Spinal cord (tissue), 10 donors: ENCODE measurements at places on chromosomes 13 and 19. TPM values are rescaled to one million over a fixed set of nuclear protein-coding genes. Genes with fewer than 3 reads are reported as not detected.
A peak's percentile ranks its signal among the peaks of the same experiment; 100 is the strongest.

CD70 gene
- total RNA-seq = not detected

TBCB gene
- total RNA-seq = 184 TPM

YJEFN3 gene
- total RNA-seq = 9.2 TPM

ZNF177 gene
- 11.5 TPM for total RNA-seq

ATP12A gene
- 0.39 TPM for total RNA-seq

ZNF99 gene
- total RNA-seq = 0.50 TPM

- no peak for DNase-seq
These were observed 169.1 kb upstream of the SOX1 start for GRCh38 chr13:111897846-111898215.

- DNase-seq = no peak
These were observed 88.6 kb upstream of the FARP1 start for GRCh38 chr13:98054301-98054700.

- peak; percentile 22 for DNase-seq
These were observed 39.1 kb downstream of the TRPM4 start for GRCh38 chr19:49196527-49197240.

- peak; percentile 72 for DNase-seq
These were observed 29.2 kb downstream of the COG6 start for GRCh38 chr13:39684531-39685137.

DNA sequence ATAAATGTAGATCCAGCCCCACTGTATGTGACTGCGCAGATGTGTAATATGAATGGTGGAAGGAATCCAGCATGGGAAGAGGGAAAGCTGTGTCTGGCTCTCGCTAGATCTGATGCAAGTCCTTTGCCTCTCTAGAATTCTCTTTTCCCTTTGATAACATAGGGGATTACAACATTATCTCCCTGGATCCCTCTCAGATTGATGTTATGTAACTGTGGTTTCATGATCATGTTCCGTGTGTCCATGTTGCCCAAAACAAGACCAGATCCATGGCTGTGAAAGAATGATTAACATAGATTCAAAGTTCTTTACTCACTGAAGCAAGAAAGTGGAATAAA lies 184.0 kb upstream of the UBL3 start:
- DNase-seq = no peak

GRCh38 chr19:18388100-18388959 lies 2.4 kb downstream of the GDF15 start:
- peak; percentile 45 for DNase-seq

DNA sequence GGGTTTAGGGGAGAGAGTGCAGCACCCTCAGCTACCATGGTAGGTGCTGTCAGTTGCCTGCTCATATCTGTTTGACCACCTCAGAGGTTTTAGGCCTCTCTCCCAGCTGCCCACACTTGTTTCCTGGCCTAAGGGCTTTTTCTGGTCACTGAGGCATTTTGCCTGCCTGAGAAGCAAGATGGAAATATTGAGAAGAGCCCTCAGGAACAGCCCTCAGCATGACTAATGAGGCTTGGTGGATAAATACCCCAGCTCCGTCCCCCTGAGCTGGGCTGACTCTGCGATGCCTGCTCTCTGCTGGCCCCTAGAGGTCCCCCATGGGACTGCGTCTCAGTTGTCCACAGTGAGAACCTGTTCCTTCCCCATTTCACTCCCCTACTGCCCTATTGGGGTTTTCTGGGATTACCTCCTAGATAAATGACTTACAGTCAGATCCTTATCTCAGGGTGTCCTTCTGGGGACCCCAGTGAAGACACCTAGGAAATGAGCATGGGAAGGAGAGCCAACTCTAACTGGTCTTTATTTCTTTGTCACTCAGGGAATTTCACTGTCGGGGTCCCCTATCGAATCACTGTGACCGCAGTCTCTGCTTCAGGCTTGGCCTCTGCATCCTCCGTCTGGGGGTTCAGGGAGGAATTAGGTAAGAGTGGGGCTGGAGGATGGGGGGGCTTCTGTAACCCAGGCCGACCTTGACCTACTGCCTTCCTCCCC lies 13.3 kb downstream of the PALM3 start:
- DNase-seq = no peak

DNA sequence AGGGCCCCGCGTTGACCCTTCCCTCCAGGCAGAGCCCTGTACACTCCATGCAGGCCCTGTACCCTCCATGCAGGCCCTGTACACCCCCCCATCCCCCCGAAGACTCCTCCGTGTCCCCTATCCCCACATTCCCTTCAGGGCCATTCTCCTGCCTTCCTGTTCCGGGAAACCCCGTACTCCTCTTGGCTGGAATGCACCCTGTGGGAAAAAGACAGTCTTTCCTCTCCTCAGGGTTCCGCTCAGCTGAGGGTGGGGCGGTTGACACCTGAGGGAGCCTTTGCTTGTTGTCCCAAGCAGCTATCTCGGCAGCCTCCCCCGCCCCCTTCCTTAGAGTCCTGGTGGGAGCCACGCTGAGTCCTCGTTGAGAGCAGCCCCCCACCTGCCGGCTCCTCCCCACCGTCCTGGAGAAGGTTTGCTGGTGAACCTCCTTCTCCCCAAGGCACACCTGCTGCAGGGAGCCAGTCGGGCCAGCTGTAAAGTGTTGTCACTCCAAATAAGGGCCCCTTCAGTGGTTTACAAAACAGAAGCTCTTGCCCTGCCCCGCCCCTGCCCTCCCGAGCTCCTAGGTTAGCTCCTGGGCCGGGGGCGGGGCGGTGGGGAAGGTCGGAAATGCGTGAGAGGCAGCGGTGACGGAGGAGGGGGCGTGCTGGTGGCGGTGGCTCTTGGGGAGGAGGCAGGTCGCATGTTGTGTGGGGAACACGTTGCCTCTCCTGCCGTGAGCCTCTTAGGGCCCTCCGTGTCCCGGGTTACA lies 1.5 kb downstream of the GNA11 start:
- DNase-seq = no peak

GRCh38 chr13:41213316-41213715 lies 18.9 kb upstream of the KBTBD7 start:
- DNase-seq = no peak

GRCh38 chr19:9791552-9792205 lies 23.1 kb upstream of the ZNF846 start:
- peak; percentile 99 for DNase-seq

DNA sequence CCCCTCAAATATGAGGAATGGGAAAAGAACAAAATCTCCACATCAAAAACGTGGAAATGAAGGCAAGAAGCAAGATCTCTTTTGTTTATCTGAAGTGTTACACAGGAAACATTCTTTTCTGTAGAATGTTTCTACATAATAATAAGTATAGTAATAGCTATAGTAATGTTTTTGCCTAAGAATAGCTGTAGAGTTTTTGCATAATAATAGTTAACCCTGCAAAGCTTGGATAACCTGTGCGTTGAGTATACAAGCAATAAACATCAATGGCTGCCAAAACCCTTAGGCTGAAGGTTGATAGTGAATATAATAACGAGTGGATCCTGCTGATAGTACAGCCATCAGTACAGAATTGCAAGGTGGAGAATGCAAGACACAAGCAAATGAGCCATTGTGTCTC lies 11.1 kb upstream of the LILRA5 start:
- no peak for DNase-seq

GRCh38 chr19:2577722-2578335 lies 101.9 kb downstream of the GADD45B start:
- DNase-seq = no peak

GRCh38 chr13:30107521-30108136 lies 199.7 kb downstream of the KATNAL1 start:
- no peak for DNase-seq

DNA sequence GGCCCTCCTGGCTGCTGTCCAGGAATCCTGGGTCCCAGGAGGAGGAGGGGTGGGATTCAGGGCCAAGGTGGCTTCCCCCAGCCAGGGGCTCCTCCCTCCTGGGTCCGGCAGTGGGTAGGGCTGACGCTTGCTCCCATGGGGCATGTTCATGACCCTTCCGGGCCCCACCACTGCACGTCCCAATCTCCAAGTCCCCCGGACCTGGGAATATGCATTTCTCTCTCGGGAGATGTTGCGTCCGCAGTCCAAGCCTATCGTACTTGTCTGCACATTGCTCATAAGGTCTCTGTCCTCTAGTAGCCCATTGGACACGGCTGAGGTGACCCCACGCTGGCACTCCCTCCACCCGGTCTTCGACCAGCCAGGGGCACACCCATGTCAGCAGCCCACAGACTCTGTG lies 192.3 kb downstream of the TEX29 start:
- DNase-seq = no peak

- peak; percentile 87 for DNase-seq
These were observed 31.7 kb downstream of the IER2 start for GRCh38 chr19:13181747-13182388.

DNA sequence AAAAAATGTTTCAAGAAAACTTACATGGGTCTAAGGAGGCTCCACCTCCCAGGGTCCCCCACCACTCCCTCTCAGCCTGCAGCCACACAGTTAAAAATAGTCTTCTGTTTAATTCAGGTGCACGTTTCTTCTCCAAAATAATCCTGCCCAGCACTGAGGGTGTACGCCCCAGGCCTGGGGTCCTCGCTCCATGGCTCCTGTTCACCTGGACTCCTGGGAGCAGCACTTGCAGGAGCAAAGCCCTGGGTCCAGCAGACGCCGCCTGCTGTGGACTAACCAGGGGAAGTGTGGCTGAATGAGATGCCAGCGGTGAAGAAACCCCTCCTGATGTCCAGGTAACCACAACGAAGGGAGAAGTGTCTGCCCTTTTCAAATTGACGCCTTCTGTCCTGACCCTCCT lies 41.3 kb upstream of the CD33 start:
- DNase-seq = no peak
